ENCODE measurements at places on chromosomes 1 and 21. TPM values are rescaled to one million over a fixed set of nuclear protein-coding genes. Genes with fewer than 3 reads are reported as not detected.

ERICH3 gene
- 0.72 TPM for total RNA-seq

FCRL1 gene
- not detected for total RNA-seq

- no peak for DNase-seq
Measured at GRCh38 chr1:70997793-70998192, 49.8 kb downstream of the PTGER3 start.

GRCh38 chr1:31010086-31010989 lies 55.2 kb downstream of the PUM1 start:
- DNase-seq = peak; percentile 55

DNA sequence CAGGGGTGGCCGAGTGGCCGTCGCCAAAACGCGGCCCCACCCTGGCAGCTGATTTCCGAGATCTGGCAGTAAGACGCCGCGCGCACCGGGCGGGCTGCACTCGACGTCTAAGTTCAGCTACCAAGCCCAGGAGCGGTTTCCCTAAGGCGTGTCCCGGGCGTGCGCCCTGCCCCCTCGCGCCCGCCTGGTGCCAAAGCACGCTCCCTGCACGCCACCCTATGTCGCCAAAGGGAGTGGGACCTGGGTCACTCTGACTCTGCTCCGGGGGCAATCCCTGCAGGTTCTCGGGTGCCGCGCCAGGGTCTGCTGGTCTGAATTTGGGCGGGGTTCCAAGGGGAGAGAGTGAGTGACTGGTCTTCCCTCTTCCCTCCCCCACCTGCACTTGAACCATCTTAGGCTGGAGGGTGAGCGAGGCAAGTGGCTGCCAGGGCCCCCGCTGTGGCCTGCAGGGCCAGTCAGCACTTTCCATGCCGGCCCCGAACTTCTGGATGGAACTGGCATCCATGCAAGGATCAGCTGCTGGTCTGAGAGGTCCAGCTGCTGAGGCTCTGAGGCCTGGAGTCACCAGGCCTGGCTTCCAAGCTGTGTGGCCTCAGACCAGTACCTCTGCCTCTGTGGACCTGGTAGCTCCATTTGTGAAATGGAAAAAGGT lies at the start of gene LRRC38:
TSS of gene LRRC38 (minus strand) at position 109 of the 652 bp plus-strand sequence. CDS start 410 bp downstream, outside the sequence.
- no peak for DNase-seq

DNA sequence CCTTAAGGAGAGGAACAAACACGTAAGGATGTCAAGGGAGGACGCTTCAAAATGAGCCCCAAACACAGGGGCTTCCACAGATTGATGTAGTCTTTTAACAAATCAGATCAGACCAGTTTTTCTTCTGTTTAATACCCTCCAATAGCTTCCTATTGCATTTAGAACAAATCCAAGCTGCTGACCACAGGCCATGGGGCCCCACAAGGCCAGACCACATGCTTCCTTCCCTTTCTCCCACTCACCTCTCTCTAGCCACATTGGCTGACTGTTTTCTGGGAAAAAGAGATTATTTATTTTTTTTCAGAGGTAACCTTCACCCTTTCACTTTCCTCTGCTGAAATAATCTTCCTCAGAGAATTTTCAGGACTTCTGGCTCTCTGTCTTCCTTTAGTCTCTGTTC lies 380.6 kb downstream of the SIPA1L2 start:
- DNase-seq = no peak
